H1 (cell line): ENCODE measurements at places on chromosomes 5 and 9. TPM values are rescaled to one million over a fixed set of nuclear protein-coding genes. Genes with fewer than 3 reads are reported as not detected.

- no peak for DNase-seq
These were observed 312.5 kb downstream of the PARP8 start for GRCh38 chr5:50978924-50979323.

- no peak for DNase-seq
These were observed 14.7 kb downstream of the PTGER4 start for GRCh38 chr5:40694433-40694832.

- no peak for DNase-seq
These were observed 120.2 kb upstream of the RASA1 start for GRCh38 chr5:87147441-87147840.

KIF20A gene
- total RNA-seq: 67.1 and 68.1 TPM in 2 replicates

- no peak for DNase-seq
These were observed 422.0 kb downstream of the PLK2 start for GRCh38 chr5:58037899-58038298.

DNA sequence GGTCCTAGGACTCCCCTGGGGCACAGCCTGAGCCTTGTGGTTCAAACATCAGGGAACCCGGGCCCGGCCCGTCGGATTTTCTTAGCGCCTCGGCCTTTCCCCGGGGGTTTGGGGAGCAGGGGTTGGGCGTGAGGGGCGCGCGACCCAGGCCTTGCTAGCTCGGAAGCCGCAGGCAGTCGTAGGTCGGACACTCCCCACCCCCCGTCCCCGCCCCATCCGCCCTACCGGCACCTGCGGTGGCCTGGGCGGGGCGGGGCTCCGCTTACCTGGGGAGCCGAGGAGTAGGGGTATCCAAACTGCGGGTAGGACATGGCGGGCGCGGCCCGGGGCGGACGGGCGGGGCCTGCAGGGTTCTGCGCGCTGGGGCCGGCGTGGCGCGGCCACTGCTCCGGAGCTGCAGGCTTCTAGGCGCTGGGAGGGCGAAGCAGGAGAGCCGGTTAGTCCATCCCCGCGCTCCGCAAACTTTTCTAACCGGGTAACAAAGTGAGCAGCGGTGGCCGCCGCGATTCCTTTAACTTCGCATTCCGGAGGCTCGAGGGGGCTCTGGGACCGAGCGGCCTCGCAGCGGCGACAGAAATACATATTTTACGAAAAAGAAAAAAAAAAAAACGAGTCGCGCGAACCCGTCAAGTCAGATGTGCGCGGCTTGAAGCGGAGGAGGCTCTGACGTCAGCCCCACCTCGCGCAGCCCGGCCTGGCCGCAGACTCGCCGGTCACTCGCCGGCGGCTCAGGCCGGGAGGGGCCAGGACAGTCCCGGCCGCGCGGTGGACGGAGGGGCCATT, at the start of gene IRX4:
TSS of gene IRX4 (minus strand) at position 589 of the 783 bp plus-strand sequence. CDS start at position 311, 278 bp downstream.
- peak; percentile 84 for DNase-seq

- DNase-seq: no peak
These were observed 228.8 kb downstream of the FSTL4 start for GRCh38 chr5:133383580-133383939.

DNA sequence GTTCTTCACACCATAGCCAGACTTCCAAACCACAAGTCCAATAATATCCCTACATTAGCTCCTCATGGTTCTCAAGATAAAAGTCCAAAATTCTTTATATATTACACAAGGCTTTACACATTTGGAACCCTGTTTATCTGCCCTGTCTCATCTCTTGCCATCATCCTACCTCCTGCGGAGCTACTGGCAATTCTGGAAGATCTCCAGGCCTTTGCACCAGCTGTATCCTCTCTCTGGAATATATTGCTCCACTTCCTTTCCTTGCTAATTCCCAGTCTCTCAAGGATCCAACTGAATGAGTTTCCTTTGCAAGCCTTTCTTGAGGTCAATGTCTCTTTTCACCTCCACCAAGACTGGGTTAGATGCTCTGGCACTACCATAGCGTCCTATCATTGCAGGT, 41.3 kb upstream of the MIER3 start:
- DNase-seq: no peak

GRCh38 chr5:85205430-85205829, 820.8 kb upstream of the EDIL3 start:
- no peak for DNase-seq

BASP1 gene
- 95.2 and 97.7 TPM in 2 replicates for total RNA-seq

GRCh38 chr9:116895961-116896360, 208.9 kb downstream of the TRIM32 start:
- DNase-seq: no peak

GRCh38 chr9:116958881-116959280, 271.8 kb downstream of the TRIM32 start:
- DNase-seq: no peak

ADAMTS19 gene
- total RNA-seq: 26.2 and 28.8 TPM in 2 replicates

RIMOC1 gene
- total RNA-seq: 33.4 and 35.1 TPM in 2 replicates

IFNB1 gene
- total RNA-seq: not detected in 2 replicates
